SHP77 (cell line): ENCODE measurements at places on chromosomes 16 and 17.
A peak's percentile ranks its signal among the peaks of the same experiment; 100 is the strongest.

GRCh38 chr17:32971171-32971570 lies 20.5 kb upstream of the SPACA3 start:
- no peak for DNase-seq

GRCh38 chr16:1338119-1338730 lies 4.8 kb downstream of the BAIAP3 start:
- DNase-seq, result peak; percentile 49

GRCh38 chr17:17121162-17121561 lies 78.9 kb downstream of the MPRIP start:
- DNase-seq, result no peak

DNA sequence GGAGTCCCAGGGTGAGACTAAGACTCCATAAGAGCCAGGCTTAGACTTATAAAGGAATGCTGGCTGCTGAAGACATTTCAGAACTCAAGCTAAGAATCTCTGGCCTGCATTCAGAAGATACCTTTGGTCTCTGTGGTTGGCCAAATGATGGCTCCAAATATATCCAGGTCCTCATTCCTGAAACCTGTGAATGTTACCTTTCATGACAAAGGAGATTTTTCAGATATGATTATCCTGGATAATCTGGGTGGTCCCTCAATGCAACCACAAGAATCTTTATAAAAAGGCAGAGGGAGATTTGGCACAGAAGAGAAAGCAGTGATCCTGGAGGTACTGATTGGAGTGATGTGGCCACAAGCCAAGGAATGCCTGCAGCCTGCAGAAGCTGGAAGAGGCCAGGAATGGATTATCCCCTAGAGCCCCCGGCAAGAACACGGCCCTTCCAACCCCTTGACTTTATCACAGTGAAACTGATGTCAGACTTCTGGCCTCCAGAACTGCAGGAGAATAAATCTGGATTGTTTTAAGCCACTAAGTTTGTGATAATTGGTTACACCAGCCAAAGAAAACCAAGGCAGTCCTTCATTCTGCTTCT lies 253.3 kb downstream of the SLC39A11 start:
- DNase-seq, result no peak

GRCh38 chr17:63476854-63477479 lies at the start of gene ACE:
TSS of gene ACE (plus strand) at chr17:63477061. CDS start at chr17:63477095, 34 bp downstream.
- peak; percentile 47 for DNase-seq

DNA sequence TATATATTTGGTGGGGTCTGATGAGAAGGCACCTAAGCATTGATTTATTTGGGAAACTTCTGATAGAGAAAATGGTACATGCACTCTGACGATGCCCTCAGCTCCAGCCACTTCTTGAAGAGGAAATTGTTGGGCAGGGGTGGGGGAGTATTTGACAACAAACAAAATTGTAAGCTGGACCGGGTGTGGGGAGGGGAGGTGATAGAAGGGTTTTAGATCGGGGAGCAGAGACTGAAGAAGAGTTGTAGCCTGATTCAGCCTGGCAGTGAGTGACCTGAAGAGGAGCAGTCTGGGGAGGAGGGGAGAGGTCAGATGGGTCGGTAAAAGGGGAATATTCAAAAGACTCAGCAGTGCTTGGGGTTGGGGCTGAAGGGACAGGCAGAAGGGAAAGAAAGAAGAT lies 2284.7 kb downstream of the TP53TG3F start:
- DNase-seq, result no peak

- peak; percentile 99 for DNase-seq
These were observed 984 bp downstream of the CENPV start for GRCh38 chr17:16352303-16352666.

DNA sequence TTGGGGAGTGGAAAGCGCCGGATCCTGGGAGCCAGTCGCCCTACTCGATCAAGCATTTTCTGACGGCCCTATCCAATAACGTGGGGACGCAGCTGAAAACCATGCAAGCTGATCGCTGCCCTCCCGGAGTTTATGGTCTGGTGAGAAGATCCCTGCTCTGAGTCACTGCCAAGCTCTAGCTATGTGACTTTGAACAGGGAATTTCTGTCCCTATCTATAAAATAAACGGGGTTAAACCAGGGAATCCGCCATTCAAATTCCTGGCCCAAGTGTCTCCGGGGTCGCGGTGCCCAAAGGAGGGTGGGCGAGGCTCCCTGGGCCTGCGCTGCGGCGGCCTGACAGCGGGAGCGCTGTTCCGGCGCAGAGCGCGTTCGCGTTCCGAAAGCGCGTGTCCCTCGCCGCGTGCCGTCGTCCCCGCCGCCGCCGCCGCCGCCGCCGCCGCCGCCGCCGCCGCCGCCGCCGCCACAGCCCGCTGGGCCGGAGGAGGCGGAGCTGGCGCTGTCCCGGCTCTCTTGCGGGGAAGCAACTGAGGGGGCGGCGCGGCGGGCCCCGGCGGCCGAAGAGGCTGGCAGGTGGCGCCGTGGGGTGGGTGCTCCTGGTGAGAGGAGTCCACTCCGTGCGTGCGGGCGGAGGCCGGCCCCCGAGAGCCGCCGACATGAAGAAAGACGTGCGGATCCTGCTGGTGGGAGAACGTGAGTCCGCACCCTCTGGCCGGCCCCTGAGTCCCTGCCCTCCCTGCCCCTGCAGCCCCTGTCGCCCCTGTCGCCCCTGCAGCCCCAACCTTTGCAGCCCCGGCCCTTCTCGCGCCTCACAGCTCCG lies at the start of gene RHOT1:
TSS of gene RHOT1 (plus strand) at position 465 of the 819 bp plus-strand sequence. CDS start at position 656, 191 bp downstream.
- peak; percentile 77 for DNase-seq

- DNase-seq, result no peak
These were observed 231.2 kb downstream of the MSI2 start for GRCh38 chr17:57487573-57487972.

DNA sequence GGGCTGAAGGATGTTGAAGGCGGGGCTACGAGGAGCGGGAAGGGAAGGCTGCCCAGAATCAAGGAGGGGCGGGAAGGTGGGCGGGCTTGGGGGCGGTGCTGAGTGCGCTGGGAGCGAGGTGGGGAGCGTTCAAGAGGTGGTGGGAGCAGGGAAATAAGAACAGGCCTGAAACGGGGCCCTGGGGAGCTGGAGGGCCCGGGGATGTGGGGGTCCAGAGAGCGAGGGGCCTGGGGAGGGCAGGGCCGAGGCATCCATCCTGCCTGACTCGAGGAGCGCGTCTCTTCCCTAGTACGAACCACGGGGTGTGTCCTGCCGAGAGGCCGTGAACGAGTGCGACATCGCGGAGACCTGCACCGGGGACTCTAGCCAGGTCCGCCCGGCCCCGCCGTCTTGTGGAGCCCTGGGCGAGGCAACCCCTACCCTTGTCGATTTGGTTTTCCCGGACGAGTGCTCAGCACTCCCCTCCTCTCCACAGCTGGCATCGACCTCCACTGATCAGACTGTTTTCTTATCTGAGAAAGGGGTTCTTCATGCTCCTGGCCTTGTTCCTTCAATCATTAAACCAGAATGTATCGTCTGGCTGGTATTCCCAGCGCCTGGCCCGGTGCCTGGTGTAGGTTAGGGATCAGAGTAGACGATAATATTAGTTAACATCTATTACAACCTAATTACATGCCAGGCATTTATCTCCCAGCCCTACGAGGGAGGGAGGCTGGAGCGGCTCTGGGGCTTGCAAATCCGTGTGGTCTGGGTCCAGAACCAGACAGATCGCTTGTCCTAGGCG lies 17.2 kb downstream of the ADAM11 start:
- DNase-seq, result no peak

DNA sequence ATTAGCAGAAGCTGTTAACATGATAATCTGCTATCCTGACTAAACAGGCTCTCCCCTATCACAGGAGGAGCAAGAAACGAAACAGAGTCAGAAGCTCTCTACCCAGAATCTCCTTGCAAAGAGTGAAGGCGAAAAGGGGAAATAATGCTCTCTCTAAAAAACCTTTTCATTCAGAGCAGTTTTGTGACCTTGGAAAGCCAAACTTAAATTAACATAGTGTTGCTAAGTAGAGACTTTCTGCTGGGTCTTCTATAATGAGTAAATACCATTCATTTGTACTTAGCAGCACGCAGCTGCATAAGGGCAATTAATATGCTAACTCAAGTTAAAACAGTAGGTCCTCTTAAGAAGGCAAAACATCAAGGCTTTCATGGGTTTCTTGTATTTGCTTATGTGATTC lies 101.7 kb upstream of the GPR139 start:
- no peak for DNase-seq

- DNase-seq, result no peak
These were observed 665.9 kb upstream of the SALL1 start for GRCh38 chr16:51816929-51817328.

DNA sequence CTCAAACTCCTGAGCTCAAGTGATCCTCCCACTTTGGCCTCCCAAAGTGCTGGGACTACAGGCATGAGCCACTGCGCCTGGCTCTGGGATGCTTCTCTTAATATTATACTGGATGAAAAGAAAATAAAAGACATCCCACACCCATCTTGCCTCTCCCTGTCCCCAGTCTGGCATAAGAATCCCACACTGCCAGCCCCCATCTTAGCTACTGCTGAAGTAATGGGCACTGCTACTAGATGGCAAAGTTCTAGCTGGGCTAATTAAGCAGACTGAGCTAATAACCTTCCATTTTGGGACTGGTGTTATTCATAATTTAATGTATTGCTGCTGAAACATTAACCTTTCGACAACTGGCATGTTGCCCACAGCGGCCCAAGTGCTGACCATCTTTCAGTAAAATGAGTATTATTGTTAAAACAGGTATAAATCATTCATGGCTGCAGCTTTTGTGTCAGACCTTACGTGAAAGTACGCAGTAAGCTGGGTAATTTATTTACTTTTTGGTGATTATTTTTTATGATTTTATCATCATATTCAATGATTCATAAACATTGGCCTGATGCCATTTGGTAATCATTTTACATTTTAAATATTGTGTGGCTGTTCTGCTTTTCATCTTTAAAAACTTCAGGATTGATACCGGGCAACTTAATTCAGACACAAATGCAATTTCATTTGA lies 47.4 kb upstream of the ZFHX3 start:
- DNase-seq, result peak; percentile 62

DNA sequence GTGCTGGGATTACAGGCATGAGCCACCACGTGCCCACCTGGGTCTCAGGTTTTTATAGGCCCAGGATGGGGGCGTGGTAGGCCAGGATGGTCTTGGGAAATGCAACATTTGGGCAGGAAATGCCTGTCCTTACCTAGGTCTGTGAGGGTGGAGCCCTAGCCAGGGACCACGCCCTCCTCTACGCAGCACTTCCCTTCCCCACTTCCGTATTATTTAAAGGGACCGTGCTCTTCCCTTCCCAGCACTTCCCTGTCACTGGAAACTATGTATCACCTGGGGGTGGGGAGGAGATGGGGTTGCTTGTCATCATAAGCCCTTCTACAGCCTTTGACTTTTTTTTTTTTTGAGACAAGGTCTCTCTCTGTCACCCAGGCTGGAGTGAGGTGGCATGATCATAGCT lies 238.9 kb upstream of the NLRP1 start:
- no peak for DNase-seq

DNA sequence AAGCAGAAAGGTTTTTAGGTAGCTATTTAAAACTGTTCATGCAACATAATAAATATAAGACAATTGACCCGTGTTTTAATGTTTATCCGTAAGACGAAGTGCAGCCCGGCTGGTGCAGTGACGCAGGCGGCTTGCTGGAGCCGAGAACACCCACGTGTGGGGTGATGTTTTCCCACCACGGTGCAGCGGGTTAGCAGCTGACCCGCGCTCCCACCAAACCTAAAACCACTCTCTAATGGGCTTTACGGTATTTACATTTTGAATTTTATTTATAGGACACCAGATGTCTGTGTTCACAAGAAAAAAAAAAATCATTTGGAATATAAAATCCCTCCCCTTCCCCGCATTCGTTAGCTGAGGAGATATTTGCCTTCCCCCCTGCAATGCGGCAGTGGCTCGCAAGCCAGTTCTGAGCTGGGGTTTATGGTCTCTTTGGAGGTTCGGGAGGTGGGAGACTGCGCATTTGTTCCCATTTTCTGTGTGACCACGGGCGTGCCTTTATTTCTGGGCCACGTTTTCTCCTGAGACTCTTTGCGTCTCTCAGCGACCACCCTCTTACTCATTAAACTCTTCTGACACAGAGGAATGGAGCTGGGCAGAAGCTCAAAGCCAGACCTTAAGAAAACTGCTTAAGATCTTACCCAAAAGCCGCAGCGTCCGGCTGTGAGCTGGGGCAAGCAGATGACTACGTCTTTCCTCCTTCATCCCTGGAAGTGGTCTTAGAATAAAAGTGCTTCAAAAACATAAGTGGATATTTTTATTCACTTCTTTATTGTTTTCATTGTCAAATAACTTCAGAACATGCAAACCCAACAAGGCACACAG lies 301.1 kb downstream of the IRF8 start:
- no peak for DNase-seq

- no peak for DNase-seq
These were observed 43.5 kb downstream of the MARF1 start for GRCh38 chr16:15599303-15600070.

- DNase-seq, result no peak
These were observed 87.8 kb upstream of the CDH5 start for GRCh38 chr16:66278604-66279262.

DNA sequence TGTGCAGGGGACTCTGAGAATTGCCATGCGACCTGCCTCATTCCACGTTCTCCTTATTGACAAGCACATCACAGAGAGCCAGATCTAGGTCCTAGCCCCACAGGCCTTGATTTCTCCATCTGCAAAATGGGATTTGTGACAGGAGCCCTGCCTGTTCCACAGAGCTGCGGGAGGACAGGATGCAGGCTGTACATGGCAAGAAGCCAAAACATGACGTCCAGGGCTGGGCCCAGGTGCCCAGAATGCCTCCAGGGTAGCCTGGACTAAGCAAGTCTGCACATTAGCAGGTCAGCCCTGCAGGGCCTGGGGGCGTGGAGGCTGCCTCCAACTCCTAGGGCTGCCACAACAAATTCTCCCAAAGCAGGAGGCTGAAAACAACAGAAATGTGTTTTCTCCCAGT lies 235.7 kb upstream of the SDK2 start:
- DNase-seq, result peak; percentile 55

- DNase-seq, result no peak
These were observed 54.8 kb upstream of the MTMR4 start for GRCh38 chr17:58569196-58569595.

GRCh38 chr16:12330946-12331345 lies 354.4 kb downstream of the SNX29 start:
- no peak for DNase-seq

GRCh38 chr16:17038415-17038814 lies 432.3 kb downstream of the XYLT1 start:
- DNase-seq, result no peak

GRCh38 chr16:23296994-23297393 lies 5.1 kb upstream of the SCNN1B start:
- peak; percentile 3 for DNase-seq

DNA sequence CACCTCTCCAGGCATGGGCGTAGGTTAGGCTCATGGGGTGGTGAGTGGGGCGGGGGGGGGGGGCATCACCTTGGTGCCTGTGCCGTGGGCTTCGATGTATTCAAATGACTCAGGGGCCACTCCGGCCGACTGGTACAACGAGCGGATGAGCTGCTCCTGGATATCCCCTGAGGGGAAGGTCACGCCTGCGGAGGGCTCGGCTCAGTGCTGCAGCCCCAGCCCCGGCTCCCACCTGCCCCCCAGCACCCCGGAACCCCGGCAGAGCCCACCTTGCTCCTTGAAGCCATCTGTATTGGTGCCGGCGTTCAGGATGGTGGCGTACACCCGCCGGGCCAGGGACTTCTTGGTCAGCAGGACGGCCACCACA lies 5.4 kb downstream of the FASN start:
- no peak for DNase-seq
